Activated gamma-delta T cell (primary cell): ENCODE measurements at places on chromosomes 3 and 15.

GRCh38 chr3:168847291-168847883, 751.7 kb upstream of the GOLIM4 start:
- DNase-seq: no peak

DNA sequence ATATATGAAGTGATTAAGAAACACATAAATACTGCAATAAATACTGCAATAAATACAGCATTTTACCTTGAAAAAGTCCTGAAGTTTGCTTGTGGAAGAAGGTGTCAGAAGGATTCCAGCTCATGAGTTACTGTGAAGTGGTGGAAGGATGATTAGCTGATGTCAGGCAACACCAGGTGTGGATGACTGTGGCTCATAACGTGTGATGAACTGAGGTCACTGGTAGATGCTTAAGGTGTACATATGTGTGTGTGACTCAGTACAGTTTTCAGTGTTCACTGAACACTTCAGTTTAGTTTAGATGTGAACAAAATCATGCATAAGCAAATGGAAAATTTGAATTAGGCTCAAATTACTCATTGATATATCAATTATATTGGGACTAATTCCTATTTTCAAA, 1045.0 kb downstream of the NTRK3 start:
- DNase-seq: no peak

GRCh38 chr15:85024509-85025336, 43.1 kb downstream of the PDE8A start:
- no peak for DNase-seq

- no peak for DNase-seq
These were observed 118.8 kb upstream of the PDZRN3 start for GRCh38 chr3:73743551-73743950.

GRCh38 chr3:139935866-139936817, 1.2 kb downstream of the CLSTN2 start:
- no peak for DNase-seq
